Stimulated activated naive CD8-positive, alpha-beta T cell treated with anti-CD3 and anti-CD28 coated beads, Interleukin-15, amount 100 ng/mL, for 72 hours (primary cell): ENCODE measurements at places on chromosomes 1 and 21.

- DNase-seq: no peak
Measured at GRCh38 chr1:34754964-34755637, at the start of gene GJB5. GJB5 (plus strand) TSS chr1:34755047; CDS start chr1:34757331, 2,284 bp downstream.

DNA sequence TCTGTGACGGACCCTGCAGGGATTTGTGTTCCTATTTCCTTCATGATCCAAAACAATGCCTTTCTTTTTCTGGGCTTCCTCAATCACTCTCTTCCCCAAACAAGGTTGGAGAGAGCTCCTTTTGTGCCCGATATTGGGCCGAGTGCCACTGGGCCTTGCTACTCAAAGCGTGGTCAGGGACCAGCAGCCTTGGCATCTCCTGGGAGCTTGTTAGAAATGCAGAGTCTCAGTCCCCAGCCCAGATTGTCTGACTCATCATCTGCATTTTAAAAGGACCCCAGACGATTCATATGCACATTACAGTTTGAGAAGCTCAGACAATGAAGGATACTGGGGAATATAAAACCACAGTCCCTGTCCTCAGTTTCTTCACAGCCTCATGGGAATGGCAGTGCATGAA lies 19.9 kb downstream of the ADORA1 start:
- no peak for DNase-seq

DNA sequence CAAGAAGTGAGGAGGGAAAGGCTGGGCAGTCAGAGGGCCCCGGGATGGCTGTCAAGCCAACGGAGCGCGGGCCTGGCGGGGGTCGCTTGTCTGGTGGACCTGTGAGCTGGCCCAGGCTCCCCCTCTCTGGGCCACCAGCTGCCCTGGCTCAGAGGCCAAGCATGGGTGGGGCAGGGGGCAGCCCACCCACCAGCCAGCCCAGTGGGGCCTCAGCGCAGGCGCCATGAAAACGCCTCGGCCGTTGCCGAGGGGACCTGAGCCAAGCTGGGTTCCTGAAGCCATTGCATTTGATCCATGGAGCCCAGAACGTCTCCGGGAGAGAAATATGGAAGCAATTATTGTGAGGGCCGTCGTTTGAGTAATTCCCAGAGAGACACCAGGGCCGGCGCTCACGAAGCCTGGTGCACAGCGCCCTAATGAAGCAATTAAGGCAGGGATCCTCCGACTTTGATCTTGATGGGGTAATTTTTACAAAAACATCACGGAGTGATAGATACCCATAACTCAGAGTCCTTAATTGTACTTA lies 90.5 kb upstream of the TTC34 start:
- DNase-seq: no peak

DNA sequence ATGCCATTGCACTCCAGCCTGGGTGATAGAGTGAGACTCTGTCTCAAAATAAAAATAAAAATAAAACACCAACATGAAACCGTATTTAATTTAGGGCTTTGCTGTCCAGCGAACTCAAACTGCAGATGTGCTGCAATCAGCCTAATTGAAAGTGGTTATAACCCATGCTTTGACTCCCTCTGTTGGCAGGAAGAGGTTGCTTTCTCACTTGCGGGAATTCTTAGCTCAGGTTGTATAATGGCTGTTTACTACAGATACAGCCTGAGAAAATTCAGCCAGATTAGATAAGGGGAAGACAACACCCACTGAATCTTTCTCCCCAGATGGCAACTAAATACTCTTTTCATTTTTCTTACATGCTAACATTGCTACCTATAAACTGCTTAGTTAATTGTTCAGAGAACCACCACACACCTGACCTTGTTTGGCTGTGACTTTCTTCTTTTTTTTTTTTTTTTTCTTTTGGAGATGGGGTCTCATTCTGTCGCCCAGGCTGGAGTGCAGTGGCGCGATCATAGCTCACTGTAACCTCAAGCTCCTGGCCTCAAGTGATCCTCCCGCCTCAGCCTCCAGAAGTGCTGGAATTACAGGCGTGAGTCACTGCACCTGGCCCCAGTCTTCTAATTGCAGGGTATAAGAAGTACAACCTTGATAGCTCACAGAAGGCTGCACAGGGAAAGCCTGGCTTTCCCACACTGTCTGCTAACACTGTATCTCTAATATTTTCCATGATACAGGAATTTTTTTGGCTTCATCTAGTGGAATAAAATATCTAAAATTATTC lies 34.6 kb downstream of the DNTTIP2 start:
- DNase-seq: peak; percentile 35

DNA sequence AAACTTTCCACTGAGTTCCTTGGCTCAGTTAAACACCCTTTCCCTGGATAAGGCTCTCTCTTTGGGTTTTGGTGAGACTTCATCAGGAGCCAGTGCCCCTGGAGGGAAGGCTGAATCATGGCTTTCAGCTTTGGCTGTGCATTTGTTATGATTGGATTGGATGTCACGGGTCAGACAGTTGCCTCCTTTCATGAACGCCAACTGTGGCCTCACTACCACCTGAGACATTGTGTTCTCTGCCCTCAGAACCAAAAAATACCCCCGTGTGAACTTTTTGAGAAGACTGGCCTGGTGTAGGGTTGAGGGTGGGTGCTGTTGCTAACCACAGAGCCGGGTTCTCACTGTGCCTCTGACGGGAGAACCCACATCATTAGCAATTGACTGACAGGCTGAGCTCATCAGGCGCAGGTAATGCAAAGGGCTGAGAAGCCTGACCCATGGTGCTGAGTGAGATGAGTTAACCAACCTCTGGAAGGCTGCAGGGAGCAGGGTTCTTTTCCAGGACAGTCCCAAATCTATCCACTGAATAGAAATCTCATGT lies 65.6 kb downstream of the HHAT start:
- peak; percentile 65 for DNase-seq

- DNase-seq: no peak
Measured at GRCh38 chr1:109535971-109536491, 3.6 kb upstream of the GPR61 start.

GRCh38 chr1:48114596-48115382 lies 107.7 kb upstream of the SLC5A9 start:
- DNase-seq: no peak

DNA sequence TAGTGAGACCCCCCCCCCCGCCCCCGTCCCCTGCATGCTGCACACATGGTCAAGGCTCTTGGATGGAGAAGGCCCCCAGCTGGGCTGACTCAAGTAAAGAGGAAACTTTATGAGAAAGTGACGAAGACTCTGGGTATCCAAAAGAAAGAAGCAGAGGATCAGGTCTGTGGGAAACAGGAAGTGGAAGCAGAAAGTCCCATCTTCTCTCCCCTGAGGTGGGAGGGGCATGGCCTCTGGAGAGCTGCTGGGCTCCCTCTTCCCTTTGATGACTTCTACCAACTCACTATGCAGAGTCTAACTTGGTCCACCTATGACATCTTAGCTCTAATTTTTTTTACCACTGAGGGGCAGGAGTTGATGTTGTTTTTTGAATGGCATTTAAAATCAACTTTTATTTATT lies 42.7 kb upstream of the LIN9 start:
- no peak for DNase-seq

DNA sequence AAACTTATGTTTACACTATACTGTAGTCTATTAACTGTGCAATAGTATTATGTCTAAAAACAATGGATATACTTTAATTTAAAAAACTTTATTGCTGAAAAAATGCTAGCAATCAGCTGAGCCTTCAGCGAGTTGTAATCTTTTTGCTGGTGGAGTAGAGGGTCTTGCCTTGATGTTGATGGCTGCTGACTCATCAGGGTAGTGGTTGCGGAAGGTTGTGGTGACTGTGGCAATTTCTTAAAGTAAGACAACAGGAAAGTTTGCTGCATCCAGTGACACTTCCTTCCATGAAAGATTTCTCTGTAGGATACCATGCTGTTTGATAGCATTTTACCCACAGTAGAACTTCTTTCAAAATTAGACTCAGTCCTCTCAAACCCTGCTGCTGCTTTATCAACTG lies 234.7 kb upstream of the CSF3R start:
- no peak for DNase-seq

GRCh38 chr1:221565711-221566110 lies 176.2 kb downstream of the DUSP10 start:
- no peak for DNase-seq

DNA sequence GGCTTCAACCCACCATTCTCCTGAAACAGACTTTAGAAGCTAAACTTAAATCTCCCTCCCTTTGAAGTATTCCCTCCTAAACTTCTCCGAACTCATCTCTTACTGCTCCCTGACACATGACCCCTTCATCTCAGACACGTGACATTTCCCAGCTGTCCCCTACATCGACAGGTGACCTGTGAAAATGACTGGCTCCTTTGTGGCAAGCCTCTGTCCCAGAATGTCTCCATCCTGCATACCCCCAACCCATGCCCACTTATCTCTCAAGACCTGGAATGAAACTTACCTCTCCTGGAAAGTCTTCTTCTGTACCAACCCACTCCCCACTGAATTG lies 4.2 kb downstream of the FMOD start:
- no peak for DNase-seq

DNA sequence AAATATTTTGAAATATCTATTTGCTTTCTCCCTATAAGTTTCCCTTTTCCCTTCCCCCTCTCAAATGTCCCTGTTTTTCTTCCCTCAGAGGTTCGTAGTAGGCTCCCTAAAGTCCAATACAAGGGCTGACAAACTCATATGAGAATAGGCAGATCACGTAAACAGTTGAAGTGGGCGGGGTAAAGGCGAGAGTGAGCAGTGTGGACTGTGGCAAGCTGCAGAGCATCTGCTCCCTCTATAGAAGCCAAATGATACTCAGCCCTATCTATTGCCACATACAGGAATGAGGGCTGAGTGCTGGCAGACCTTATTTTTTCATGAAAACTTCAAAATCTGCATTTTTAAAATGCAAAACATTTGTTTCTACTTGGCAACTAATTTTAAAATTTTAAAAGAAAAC lies 26.3 kb downstream of the PRDX6 start:
- no peak for DNase-seq

GRCh38 chr1:243628476-243628907 lies 221.6 kb downstream of the AKT3 start:
- no peak for DNase-seq

DNA sequence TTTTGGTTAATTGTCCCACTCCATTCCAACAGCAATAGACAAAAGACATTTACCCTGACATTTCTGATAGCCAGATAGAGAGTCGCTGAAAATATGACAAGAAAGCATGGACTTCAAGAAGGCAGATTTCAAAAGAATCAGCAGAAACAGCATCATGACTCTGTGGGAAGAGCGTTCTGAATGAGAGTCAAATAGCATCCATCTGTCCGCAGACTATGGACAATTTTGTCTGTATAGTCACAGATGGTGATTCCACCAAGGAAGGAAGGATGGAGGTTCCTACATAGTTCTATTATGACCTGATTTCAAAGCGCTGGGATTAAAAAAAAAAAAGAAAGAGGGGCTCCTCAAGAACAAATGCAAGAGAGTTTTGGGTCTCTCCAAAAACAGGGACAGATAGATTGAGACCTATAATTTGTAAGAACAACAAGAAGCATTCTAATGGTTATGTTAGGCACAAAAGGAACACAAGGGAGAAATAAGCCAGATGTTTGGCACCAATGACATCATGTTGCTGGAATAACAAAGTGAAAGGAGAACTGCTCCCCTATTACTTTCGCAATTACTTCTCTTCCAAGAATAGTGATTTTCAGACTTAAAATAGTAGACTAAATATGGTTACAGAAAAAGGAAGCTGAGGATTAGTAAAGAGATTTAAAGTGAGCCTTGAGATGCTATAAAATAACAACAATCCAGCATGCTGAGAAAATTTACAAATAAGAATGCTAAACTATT lies 28.5 kb downstream of the NIBAN1 start:
- DNase-seq: no peak

GRCh38 chr1:98181036-98181764 lies 260.4 kb upstream of the DPYD start:
- no peak for DNase-seq

- no peak for DNase-seq
Measured at GRCh38 chr1:235637756-235638534, 11.6 kb downstream of the GNG4 start.

GRCh38 chr1:56803561-56804156 lies 15.5 kb downstream of the FYB2 start:
- no peak for DNase-seq

- no peak for DNase-seq
Measured at GRCh38 chr1:229844675-229845074, 218.6 kb downstream of the URB2 start.

GRCh38 chr21:33686386-33686785 lies 44.1 kb downstream of the ITSN1 start:
- DNase-seq: no peak

- DNase-seq: no peak
Measured at GRCh38 chr1:224592636-224593582, 23.2 kb upstream of the CNIH3 start.

GRCh38 chr1:117162816-117163215 lies 41.3 kb upstream of the TRIM45 start:
- no peak for DNase-seq

DNA sequence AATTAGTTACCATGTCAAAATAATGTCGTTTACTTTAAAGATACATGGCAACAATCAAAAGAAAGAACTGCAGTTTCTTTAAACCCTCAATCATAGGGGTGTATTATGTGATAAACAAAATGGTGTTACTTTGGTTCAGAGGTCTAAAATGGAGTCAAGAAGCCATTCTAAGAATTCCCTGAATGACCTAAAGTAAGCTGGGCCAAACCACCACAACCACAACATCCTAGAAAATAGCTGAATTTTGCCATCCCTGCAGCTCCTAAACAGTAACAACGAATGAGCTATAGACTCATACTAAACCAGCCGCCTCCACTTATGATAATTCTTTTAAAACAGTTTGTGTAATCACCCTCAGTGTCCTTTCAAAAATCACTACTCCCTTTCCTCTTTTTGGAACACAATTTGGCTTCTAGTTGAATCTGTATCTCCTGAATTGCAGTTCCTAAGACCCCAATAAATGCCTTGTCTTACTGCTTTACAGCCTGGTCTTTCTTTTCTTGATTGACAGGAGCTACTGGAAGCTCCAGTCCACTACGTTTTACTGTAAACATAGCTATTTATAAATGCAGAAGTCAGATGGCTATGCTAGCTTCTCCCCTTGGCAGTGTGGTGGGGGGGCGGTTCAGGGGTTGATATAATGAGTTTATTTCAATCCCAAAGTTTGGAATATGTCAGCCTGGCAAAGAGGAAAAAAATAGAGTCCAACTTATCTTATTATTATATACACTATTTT lies 84.3 kb downstream of the PLPPR4 start:
- DNase-seq: no peak

DNA sequence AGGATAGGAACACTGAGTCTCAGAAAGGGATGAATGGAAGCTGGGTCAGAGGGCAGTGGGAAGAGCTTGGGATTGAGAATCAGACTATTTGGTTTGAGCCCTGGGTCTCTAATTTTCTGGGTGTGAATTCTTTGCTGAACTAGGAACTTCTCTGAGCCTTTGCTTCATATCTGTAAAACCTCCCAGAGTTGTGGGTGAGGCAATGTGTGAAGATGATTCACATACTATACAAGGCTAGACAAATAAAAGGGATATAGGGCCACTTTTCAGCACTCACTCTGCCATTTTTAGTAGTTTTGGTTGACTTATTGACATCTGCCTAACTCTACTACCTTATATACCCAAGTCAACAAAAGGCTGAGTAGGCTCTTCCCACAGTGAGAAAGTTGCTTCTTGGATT lies 77.7 kb upstream of the JUN start:
- DNase-seq: no peak

GRCh38 chr1:14625572-14625971 lies 27.1 kb downstream of the KAZN start:
- DNase-seq: no peak

GRCh38 chr1:3133686-3134085 lies 64.7 kb downstream of the PRDM16 start:
- no peak for DNase-seq
